ENCODE measurements at places on chromosomes 11 and 22.
A peak's percentile ranks its signal among the peaks of the same experiment; 100 is the strongest.

GRCh38 chr11:128448981-128449713 lies 138.2 kb downstream of the ETS1 start:
- DNase-seq = no peak

DNA sequence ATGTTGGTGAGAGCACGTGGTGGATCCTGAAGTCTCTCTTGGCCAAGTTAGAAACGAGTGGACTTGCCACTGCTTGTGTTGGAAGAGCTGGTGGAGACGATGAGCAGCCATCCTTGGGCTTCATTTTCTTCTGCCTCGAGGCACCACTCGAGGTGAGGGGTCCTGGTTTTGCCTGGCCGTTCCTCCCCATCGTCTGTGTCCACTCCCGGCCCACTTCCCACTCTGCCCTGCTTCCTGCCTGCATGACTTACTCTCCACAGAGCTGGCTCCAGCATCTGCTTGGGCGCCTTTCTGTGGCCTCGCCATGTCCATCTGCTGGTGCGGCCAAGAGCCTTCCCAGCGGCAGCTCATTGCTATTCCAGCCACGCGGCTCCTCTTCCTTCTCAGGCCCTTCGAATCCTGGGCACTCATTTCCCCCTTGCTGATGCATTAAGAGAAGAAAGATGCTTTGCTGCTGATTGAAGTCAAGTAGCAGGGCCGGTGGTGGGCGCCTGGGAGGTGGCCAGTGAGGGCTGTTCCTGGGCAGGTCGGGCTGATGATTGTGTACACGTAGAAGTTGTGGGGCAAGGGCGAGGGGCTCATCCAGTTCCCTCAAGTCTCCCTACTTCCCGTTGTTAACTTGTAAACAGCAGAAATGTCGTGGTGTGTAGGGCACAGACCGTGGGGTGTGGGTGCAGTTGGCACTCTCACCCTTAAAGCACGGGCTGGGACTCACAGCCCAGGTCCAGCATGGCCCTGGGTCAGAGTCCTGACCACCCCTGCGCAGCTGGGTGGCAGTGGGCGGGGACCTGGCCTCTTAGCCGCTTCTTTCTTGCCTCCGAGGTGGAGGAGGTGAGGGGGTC lies 292.0 kb downstream of the TBC1D22A start:
- no peak for DNase-seq

DNA sequence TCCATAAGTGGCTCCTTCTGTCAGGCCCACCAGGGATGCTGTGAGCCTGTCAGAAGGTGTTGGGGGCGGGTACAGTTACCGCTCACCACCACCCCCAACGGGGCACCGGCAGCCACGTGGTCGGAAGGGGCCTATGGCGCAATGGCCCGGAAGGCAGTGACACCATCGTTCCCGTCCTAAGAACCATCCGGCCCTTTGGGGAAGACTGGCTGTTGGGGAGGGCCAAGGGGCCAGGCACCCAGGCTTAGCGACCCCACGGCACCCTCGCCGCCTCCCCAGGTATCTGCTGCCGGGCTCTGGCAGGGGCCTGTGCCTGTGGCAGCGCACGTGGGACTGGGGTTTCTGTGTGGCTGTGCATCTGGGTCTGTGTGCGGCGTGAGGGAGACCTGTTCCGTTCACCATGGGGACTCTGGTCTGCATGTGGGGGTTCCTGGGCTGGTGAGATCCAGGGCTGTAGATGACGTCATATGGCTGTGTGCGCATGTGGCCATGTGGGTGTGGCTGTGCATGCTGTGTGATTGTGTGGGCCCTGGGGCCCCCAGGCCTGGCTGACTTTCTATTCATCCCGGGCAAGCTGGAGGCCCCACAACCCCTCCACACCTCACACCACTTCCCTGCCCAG lies 717 bp downstream of the OSM start:
- peak; percentile 71 for DNase-seq

DNA sequence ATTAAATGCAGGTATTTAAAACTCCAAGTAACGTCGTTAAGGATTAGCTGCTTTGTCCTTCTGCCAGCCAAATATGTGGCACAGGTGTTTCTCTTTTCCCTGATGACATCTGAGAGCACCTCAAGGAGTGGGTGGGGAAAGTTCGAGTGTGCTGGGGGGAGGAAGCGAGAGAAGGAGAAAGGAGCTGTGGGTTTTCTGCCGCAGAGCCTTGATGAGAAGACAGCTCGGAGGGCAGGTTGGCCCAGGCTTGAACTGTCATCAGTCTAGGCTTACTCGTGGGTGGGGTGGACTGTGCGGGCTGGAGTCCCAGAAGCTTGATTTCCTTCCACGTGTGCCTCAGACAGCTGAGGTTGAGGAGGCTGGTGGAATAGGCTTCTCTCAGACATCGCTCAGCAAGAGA lies 15.2 kb upstream of the SORL1-AS1 start:
- peak; percentile 64 for DNase-seq

DNA sequence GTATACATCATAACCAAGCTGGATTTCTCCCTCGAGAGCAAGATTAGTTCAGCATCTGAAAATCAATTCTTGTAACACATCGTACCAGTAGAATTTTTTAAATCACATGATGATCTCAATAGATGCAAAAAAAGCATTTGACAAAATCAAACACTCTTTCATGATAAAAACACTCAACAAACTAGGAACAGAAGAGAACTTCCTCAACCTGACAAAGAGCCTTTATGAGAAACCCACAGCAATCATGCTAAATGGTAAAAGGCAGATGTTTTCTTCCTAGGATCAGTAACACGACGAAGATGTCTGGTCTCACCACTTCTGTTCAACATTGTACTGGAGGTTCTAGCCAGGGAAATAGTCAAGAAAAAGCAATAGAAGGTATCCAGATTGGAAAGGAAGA lies 34.1 kb upstream of the TMPRSS4 start:
- no peak for DNase-seq

DNA sequence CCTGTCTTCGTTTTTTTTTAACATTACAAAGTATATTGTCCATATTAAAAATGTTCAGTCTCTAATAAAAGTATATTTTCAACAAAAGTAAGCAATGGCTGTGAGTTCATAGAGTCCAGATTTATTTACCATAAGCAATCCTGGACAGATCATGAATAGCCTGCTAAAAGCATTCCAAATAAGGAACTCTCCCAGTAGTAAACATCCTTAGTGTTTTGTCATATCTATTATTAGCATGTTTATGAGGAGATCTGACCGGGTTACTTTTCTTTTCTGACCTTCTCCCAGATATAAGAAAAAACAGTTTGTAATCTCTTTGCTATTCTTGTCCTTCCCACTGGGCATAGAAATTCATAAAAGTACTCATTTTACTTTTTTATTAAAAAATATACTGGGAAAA lies 403.9 kb upstream of the ANO3 start:
- no peak for DNase-seq

DNA sequence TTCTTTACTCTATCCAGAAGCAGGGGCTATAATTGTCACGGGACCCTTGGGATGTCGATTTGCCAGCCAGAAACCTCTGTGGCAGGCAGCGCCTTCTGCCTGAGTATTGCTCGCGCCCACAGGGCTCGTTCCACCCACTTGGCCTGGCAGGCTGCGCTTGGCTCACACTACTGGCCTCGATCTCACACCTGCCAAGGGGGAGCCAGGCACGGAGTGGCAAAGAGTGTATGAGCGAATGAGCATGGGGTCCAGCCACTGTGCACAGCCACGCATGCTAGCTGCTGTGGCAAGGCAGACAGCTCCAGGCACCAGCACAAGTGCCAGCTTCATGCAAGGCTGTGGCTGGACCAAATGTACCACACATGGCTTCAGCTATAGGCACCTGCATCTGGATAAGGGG lies 599.8 kb downstream of the DLG2 start:
- no peak for DNase-seq

DNA sequence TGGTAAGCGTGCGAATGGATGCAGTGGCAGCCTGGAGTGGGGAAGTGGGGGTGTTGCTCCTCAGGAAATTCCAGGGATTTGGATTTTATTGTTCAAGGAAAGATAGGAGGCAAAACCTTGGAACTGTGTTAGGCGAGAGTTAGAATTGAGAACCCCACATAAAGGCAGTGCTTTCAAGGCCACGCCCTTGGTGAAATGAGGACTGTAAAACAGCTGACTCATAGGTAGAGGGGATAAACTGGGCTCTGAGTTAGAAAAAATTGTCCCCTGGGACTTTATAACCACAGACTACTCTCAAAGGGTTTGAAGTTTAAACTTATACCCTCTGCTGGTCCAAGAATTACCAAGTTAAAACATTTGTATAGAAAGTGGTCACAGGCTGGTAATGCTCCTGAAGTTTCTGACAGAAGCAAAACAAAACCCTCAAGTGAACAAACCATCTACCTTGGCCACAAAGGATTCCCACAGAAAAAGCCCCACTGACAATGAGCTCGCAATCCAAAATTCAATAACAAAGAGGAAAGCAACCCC lies 250.3 kb upstream of the TBCEL start:
- peak; percentile 68 for DNase-seq

DNA sequence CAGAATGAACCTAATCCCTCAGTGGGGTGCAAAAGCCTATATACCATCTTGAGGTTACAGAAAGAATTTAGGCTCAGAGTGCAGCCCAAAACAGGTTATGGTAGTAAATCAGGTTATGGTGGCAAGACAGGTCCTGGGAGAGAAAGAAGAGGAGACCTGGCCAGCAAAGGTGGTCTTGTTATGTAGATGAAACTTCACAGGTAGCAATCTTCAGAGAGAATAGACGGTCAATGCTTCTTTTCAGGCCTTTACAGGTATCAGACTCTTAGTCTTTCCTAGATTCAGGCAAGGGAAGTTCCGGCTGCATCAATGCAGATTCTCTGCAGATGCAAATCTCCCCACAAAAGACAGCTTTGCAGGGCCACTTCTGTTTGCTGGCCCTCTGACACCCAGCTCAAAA lies 45.8 kb upstream of the SORL1 start:
- no peak for DNase-seq

DNA sequence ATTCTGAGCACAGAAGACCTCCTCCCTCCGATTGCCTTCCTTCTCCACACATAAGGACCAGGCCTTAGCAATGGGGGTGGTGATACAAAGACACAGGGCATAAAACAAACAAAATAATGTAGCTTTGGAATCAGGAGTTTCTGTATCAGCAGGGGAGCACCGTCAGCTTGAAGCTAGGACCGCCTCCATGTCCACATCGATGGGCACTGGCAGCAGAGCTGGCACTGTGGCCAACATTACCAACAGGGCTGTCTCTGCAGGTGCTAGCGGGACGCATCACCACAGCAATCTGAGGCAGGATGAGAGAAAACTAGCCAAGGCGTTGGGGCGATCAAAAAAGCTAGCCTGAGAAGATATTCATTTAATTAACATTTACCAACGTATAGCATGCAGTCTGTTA lies 201.4 kb downstream of the MAML2 start:
- no peak for DNase-seq

DNA sequence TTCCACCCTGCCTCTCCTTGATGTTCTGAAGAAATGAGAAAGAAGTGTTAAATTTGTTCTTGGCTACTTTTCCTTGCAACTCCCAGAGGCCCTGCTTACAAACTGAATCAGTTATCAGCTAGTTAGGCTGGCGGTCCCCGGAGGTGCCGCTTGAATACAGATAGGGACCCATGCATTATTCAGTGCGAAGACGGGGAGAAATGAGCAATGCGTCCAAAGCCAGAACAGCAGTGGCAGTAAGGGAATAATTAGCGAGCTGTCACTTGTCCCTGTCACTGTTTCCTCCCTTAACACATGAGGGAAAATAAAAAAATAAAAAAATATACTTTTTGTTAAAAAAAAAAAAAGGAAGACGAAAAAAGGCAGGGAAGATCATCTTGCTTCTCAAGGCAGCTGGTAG lies 528.1 kb downstream of the MN1 start:
- DNase-seq = no peak

GRCh38 chr11:68437927-68438657 lies 22.5 kb upstream of the PPP6R3 start:
- no peak for DNase-seq

GRCh38 chr11:88193278-88193677 lies 18.0 kb upstream of the RAB38 start:
- DNase-seq = no peak

DNA sequence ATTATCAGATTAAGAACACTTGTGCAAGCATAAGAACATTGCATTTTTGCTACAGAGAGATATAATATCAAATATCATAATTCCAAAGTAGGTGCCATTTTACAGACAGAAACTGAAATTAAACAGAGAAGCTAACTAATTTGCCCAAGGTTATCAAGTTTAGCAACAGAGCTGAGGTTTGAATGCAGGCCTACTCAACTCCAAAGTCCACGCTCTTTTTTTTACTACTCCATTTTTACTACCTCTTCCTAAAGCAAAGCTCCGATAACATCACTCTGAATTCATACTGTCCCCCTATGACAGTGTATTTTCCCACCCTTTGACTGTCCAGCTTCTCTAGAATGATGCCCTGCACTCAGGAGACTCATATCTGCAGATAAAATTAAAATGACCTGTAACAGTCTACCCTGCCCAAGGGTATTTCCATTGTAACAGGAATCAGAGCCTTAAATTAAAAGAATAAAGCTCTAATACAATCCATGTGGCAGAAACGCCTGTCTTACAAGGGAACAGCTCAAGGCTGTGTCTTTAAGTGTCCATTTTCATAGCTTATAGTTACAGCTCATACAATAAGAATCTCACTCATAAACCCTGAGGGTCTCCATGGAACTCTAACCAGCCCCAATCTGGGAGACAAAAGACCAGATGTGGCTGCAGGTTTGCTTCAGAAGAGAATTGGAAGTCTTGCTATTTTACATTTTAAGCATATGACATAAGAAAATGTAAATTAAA lies 36.8 kb downstream of the ALG9 start:
- DNase-seq = no peak

DNA sequence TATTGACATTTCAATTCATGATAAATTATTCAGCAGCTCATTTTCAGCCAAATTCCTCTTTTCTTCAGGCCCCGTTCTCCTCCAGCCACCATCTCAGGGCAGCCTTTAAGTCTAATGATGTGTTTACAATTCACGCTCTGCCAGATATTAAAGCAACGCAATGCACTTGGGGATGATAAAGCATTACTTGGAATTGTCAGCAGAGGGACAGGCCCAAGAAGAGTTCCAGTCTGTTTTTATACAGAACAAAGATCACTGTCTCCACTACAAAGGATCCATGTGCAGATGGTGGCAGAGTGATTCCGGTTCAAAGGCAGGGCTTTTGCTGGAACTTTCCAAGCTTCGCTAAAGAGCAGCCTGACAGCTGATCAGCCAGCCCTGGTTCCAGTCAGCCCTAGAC lies 13.6 kb upstream of the GALNT18 start:
- DNase-seq = no peak

GRCh38 chr11:59138643-59139042 lies 4.0 kb upstream of the FAM111A start:
- no peak for DNase-seq

DNA sequence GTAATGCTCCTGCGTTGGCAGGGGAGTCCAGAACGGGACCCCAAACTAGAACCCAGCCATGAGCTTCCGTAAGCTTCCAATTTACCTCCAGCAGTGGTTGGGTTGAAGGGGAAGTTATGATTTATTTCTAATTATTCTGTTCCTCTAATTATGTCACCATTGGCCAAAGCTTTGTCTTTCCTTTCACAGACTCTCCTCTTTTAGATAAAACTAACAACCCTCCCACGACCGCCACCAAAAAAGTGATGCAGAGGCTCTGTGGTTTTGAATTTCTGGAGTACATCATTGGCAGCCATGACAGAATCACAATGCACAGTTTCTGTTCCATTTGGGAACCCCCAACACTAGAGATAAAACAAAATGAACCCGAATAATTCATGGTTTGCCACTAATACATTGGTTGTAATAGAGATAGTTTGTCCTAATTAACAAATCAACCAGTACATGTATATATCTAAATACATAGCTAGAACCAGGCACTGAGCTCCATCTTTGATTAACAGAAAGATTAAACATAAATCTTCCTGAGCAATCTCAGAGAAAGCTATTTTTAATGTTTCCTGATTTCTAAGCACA lies 64.3 kb downstream of the ETS1 start:
- DNase-seq = no peak

- DNase-seq = no peak
These were observed 7.7 kb downstream of the LPXN start for GRCh38 chr11:58567889-58568512.

- no peak for DNase-seq
These were observed 8.0 kb downstream of the TMPRSS6 start for GRCh38 chr22:37101311-37102066.
